Activated CD4-positive, alpha-beta T cell treated with anti-CD3 and anti-CD28 coated beads, Interleukin-2, amount 50 U/mL, for 24 hours (primary cell): ENCODE measurements at places on chromosomes 12 and 14.

- DNase-seq = no peak
Observed at GRCh38 chr14:93031505-93032315, 84.0 kb downstream of the ITPK1 start.

- DNase-seq = no peak
Observed at GRCh38 chr12:49903700-49904423, at the start of gene FAIM2. FAIM2 (minus strand) TSS chr12:49903900; CDS start chr12:49903792, 108 bp downstream.

DNA sequence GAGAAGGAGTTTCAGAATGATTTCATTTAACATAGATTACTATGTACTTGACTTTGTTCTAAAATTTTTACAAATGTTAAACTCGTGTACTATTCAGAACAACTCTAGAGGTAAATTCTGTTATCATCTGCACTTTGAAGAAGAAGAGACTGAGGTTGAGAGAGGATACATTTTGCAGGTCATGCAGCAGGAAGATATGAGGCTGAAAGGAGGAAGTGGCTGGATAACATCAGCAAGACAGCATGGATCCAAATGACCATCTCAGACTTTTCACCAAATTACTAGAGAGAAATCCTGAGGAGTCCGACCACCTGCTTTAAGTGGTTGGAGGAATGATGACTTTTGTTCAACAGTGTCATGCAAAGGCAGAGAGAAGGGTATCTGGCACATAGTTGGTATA, 84.9 kb downstream of the ASCL4 start:
- DNase-seq = no peak

GRCh38 chr12:32302218-32303173, 96.9 kb upstream of the FGD4 start:
- DNase-seq = no peak

DNA sequence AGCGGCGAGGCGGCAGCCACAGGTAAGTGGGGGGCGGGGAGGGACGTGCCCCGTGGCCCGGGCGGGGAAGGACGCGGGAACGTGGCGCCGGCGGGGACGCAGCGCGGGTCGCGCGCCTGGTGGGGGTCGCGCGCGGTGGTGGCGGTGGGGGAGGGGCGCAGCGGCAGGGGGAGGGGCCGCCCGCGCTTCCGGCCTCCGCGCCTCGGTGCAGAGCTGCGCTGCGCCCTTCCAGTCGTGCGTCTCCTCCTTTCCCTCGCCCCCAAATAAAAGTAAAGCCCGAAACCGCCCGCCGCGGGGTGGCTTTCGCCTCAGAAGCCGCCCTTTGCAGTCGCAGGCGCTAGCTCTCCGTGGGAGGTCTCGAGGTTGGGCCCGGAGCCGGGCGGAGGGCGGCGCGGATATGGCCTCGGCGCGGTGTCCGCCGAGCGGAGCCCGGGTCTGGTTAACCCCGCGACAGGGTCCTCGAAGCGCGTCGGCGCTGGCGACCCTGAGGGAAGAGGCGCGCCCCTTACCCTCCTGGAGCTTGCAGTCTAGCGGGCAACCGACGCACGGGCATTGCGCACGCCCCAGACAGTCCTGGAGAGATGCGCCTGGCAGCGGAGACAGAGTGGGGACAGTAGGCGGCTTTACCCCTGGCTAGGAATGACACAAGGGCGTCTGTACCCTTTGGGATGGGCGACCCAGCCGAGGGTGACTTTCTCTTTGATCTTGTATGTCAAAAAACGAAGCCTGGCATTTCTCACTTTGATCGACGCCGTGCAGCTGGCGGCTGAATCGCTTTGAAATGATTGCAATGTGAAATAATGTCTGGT, 589 bp downstream of the ATF1 start:
- peak; percentile 73 for DNase-seq
